ENCODE measurements at places on chromosomes 5 and 9.

GRCh38 chr5:81694726-81695125, 56.2 kb downstream of the SSBP2 start:
- DNase-seq, result no peak

- DNase-seq, result no peak
Measured at GRCh38 chr9:123556464-123557435, 200.8 kb downstream of the CRB2 start.

- DNase-seq, result no peak
Measured at GRCh38 chr5:176654856-176655255, 7.6 kb downstream of the TSPAN17 start.

- no peak for DNase-seq
Measured at GRCh38 chr5:29089591-29090130, 2051.3 kb upstream of the CDH9 start.

DNA sequence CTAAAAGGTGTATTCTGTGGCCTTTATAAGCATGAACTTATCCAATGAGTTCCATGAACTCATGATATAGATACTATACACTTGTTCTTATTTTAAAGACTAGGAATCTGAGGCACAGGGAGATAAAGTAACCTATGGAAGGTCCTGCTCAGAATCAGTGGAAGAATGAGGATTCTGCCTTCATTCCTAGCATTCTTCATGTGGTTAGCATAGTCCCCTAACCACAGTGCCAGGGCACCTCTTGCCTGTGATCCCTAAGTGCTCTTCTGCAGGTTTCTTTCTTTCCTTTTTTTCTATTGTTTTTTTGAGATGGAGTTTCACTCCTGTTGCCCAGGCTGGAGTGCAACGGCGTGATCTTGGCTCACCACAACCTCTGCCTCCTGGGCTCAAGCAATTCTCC, 174.1 kb downstream of the C9orf152 start:
- no peak for DNase-seq

GRCh38 chr5:151174612-151175101, 17.1 kb upstream of the ANXA6 start:
- DNase-seq, result no peak

GRCh38 chr5:100252037-100252436, 283.1 kb upstream of the FAM174A start:
- no peak for DNase-seq

DNA sequence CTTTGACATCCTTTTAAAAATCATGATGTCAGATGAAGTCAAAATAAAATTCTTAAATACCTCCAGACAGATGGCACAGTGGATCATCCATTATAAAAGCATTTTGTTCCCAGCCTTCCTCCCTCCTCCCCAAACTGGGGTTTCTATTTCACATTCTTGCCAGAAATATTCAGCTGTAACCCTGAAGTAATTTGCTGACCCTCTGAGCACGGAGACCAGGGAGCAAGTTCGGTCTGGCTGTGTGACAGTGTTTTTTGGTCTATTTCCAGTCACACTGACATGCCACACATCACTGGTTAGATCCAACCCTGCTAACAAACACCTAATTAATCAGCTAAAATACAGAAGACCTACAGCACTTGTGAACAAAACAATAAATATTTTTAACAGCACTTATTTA, 126.2 kb upstream of the DMRT1 start:
- DNase-seq, result no peak

GRCh38 chr9:112780450-112781036, 30.0 kb downstream of the SNX30 start:
- DNase-seq, result no peak

DNA sequence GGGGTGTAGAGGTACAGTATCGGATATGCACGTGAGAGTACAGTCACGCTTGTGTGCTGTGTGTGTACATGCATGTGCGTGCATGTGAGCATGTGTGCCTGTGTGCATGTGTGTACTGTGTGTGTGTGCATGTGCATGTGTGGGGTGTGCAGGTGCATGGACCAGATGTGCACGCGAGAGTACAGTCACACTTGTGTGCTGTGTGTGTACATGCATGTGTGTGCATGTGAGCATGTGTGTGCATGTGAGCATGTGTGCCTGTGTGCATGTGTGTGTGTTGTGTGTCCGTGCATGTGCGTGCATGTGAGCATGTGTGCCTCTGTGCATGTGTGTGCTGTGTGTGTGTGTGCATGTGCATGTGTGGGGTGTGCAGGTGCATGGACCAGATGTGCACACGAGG, 10.3 kb downstream of the SLC6A19 start:
- no peak for DNase-seq

- DNase-seq, result no peak
Measured at GRCh38 chr5:105506692-105507277, 1944.2 kb upstream of the NUDT12 start.

GRCh38 chr5:56329652-56330051, 96.5 kb upstream of the ANKRD55 start:
- no peak for DNase-seq

GRCh38 chr5:15790446-15791018, 290.6 kb downstream of the FBXL7 start:
- no peak for DNase-seq

DNA sequence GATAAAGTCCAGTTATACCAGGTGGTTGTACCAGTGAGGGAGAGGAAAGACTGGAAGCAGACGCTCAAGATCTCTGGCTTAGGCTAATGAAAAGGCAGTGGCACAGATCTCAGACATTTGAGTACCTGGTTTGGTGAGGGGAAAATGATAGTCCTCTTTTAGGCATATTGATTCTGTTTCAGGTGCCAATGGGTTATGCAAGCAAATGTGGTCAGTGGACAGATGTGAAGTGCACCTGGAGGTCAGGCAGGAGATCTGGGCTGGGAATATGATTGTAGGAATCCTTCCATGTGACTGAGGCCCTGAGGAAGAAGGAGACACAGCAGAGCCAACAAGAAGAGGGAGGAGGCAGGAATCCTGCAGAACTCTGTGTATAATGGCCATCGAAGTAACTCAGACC, 63.7 kb upstream of the SMARCA2 start:
- DNase-seq, result no peak

DNA sequence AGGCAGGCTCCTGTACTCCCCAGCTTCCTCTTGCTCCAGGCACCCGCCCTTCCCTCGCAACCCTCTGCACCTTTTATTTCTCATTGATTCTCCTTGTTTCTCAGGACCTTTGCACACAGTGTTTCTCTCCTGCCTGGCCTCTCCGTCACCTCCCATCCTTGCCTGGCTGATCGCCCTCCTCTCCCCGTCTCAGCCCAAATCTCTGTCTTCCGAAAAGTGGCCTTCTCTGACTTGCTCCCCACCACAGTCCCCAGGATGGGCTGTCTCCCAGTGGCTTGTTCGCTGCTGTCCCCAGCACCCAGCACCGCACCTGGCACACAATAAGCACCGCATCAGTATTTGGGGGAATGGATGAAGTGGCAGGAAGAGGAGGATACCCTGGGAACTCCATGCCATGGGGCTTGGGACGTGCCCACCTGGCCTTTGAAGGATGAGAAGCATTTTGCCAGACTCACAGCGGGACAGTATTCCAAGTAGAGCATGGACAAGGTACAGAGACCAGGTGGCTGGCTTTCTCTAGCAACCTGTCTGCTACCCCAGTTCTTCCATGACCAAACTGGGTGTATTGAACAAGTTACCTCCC, 62.5 kb downstream of the LMX1B start:
- no peak for DNase-seq

GRCh38 chr5:129120158-129120581, 25.6 kb downstream of the ISOC1 start:
- DNase-seq, result no peak

- DNase-seq, result no peak
Measured at GRCh38 chr5:136240894-136241293, 47.9 kb upstream of the SMIM32 start.
